B cell (primary cell): ENCODE measurements at places on chromosomes 7 and 10. TPM values are rescaled to one million over a fixed set of nuclear protein-coding genes. Genes with fewer than 3 reads are reported as not detected.

FAM131B gene
- 0.05 and 0.12 TPM in 2 replicates for total RNA-seq

PLEKHS1 gene
- not detected in 2 replicates for total RNA-seq

CTTNBP2 gene
- total RNA-seq = 0.27 TPM in 2 replicates

CLCN1 gene
- total RNA-seq = not detected in 2 replicates

SEC61G gene
- total RNA-seq = 23.6 and 26.8 TPM in 2 replicates

CXCL12 gene
- not detected in 2 replicates for total RNA-seq

TMEM176B gene
- total RNA-seq = 0.25 and 0.73 TPM in 2 replicates

NEUROG3 gene
- total RNA-seq = not detected in 2 replicates

FOXP2 gene
- not detected in 2 replicates for total RNA-seq

NUPR2 gene
- not detected in 2 replicates for total RNA-seq

SUGCT gene
- total RNA-seq = 0.86 and 2.6 TPM in 2 replicates

XRCC2 gene
- total RNA-seq = 1.2 and 1.5 TPM in 2 replicates

TUBB8 gene
- 0.75 and 0.84 TPM in 2 replicates for total RNA-seq

NEURL1 gene
- 0.30 and 0.46 TPM in 2 replicates for total RNA-seq

DRGX gene
- total RNA-seq = not detected in 2 replicates

ANKRD30A gene
- total RNA-seq = not detected in 2 replicates

TFR2 gene
- 8.3 and 10.0 TPM in 2 replicates for total RNA-seq

BEND7 gene
- 0.41 TPM in 1 of 2 replicates, not detected in the other for total RNA-seq

NOLC1 gene
- total RNA-seq = 45.0 and 50.2 TPM in 2 replicates

SEMA3A gene
- total RNA-seq = 0.41 TPM in 1 of 2 replicates, not detected in the other

TSPAN12 gene
- total RNA-seq = not detected in 2 replicates

DLD gene
- total RNA-seq = 47.9 and 48.8 TPM in 2 replicates

SFTPA1 gene
- not detected in 2 replicates for total RNA-seq

CLRN3 gene
- total RNA-seq = not detected in 2 replicates

TRPV6 gene
- not detected in 2 replicates for total RNA-seq

NAT16 gene
- total RNA-seq = not detected in 2 replicates

PTEN gene
- total RNA-seq = 114 and 134 TPM in 2 replicates

IGF2BP3 gene
- total RNA-seq = 10.0 and 11.3 TPM in 2 replicates

TRA2A gene
- 173 and 184 TPM in 2 replicates for total RNA-seq

CPA2 gene
- not detected in 2 replicates for total RNA-seq

ZNF775 gene
- 12.1 and 12.5 TPM in 2 replicates for total RNA-seq

ORC5 gene
- total RNA-seq = 18.1 and 20.2 TPM in 2 replicates

SPACDR gene
- total RNA-seq = 2.9 and 3.7 TPM in 2 replicates
